Hindlimb muscle (tissue), 1 donor: ENCODE measurements at places on chromosomes 4 and X. TPM values are rescaled to one million over a fixed set of nuclear protein-coding genes. Genes with fewer than 3 reads are reported as not detected.

GRCh38 chr4:185394568-185395237 lies 1.0 kb downstream of the LRP2BP start:
- DNase-seq: peak; percentile 38

- no peak for DNase-seq
Observed at GRCh38 chr4:176193126-176193525, 2.3 kb downstream of the SPATA4 start.

DNA sequence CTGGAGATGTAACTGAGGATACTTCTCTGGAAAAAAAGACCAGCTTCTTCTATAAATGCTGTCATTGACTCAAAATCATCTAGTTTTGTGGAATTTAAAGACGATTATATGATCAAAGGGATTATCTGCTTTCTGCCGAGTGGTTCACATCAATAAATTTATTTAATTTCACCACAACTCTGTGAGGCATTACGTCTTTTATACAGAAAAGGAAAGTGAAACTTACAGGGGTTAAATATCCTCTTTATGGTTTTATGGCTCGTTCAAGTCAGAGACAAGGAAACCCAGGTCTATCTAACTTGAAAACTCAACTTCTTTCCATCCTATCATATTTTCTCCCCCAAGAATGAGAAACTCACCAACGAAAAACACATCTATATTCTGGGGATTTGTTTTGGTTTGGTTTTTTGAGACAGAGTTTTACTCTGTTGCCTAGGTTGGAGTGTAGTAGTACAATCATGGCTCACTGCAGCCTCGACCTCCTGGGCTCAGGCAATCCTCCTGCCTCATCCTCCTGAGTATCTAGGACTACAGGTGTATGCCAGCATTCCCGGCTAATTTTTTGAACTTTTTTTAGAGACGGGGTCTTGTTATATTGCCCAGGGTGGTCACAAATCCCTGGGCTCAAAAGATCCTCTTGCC lies 377.9 kb upstream of the EMCN start:
- DNase-seq: no peak

DNA sequence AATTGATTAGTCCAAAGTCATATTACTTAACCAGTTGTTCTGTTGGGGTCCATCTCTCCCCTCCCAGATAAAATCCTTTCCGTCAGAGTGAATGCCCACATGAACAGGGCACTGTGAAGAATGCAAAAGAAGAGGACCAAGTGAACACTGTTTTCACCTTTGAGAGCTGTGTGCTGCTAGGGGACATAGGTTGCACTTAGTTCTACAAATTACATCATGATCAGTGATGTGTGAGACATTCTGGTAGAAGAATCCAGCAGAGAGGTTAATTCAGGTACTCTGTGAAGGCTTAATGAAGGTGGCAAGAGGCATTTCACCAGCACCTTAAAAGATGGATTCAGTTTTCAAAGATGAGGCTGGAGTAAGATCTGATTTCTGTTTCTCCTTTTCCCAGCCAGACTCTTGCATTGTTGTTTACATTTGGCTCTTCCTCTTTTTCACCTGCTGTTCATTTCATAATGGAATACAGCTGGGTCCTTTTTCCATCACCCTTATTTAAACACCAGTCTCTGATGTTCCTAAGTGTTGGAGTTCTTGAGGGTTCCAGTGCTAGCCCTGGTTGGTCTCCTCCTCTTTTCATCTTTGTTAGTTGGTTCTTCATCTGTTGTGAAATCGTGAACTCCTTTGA lies 10.9 kb downstream of the GAB1 start:
- DNase-seq: no peak

The VCX2 gene
- polyA plus RNA-seq: not detected

The TECRL gene
- 65.5 TPM for polyA plus RNA-seq
